Mammary epithelial cell (primary cell): ENCODE measurements at places on chromosomes 12 and 14. TPM values are rescaled to one million over a fixed set of nuclear protein-coding genes. Genes with fewer than 3 reads are reported as not detected.

TMED8 gene
- 9.3 and 11.2 TPM in 2 replicates for total RNA-seq

DNAH10 gene
- total RNA-seq, result 0.50 TPM

GPRC5D gene
- not detected for total RNA-seq

RNASE7 gene
- 33.3 TPM for total RNA-seq

IAPP gene
- not detected in 2 replicates for total RNA-seq

GYS2 gene
- not detected in 2 replicates for total RNA-seq

PRB3 gene
- total RNA-seq, result not detected

C12orf60 gene
- 1.1 and 1.3 TPM in 2 replicates for total RNA-seq

AMN gene
- 0.64 TPM in 1 of 2 replicates, not detected in the other for total RNA-seq

SLCO1C1 gene
- not detected for total RNA-seq

MYO1A gene
- not detected in 2 replicates for total RNA-seq

ERG28 gene
- 11.7 and 26.9 TPM in 2 replicates for total RNA-seq

KRT6C gene
- total RNA-seq, result 8.7 and 16.6 TPM in 2 replicates

FRS2 gene
- total RNA-seq, result 30.0 and 34.0 TPM in 2 replicates

HVCN1 gene
- total RNA-seq, result 0.33 TPM

SETD3 gene
- total RNA-seq, result 62.8 TPM

PTPRO gene
- not detected for total RNA-seq

DUSP6 gene
- total RNA-seq, result 190 TPM

RILPL1 gene
- 24.2 and 24.3 TPM in 2 replicates for total RNA-seq

BLOC1S1 gene
- total RNA-seq, result 71.0 and 72.9 TPM in 2 replicates

SLC4A8 gene
- 0.07 and 0.29 TPM in 2 replicates for total RNA-seq

FOXN4 gene
- total RNA-seq, result not detected

ESPL1 gene
- total RNA-seq, result 6.8 and 19.7 TPM in 2 replicates

DNM1L gene
- total RNA-seq, result 138 and 151 TPM in 2 replicates

ACSS3 gene
- not detected in 2 replicates for total RNA-seq

NEDD8 gene
- 274 and 288 TPM in 2 replicates for total RNA-seq

PTPN6 gene
- total RNA-seq, result 16.7 and 27.0 TPM in 2 replicates

OR4E2 gene
- total RNA-seq, result not detected

GOLGA5 gene
- total RNA-seq, result 48.5 TPM

GLIPR1 gene
- total RNA-seq, result 92.4 TPM

CLEC2B gene
- 0.42 TPM in 1 of 2 replicates, not detected in the other for total RNA-seq

ANKRD33 gene
- not detected for total RNA-seq

AQP6 gene
- total RNA-seq, result not detected

PTGDR gene
- not detected in 2 replicates for total RNA-seq

RALGAPA1 gene
- total RNA-seq, result 40.4 and 53.2 TPM in 2 replicates

HSPA2 gene
- 4.7 TPM for total RNA-seq

OAS2 gene
- total RNA-seq, result 0.83 TPM

ALG10B gene
- total RNA-seq, result 7.7 TPM
